ENCODE measurements at places on chromosomes 5 and 9.

- no peak for DNase-seq
Observed at GRCh38 chr5:124583469-124584350, 162.7 kb downstream of the ZNF608 start.

- peak; percentile 52 for DNase-seq
Observed at GRCh38 chr5:122076669-122077365, 1.2 kb downstream of the LOX start.

- no peak for DNase-seq
Observed at GRCh38 chr9:124969401-124969800, 28.5 kb upstream of the GOLGA1 start.

- DNase-seq, result no peak
Observed at GRCh38 chr5:168681556-168682183, 102.5 kb upstream of the PANK3 start.

GRCh38 chr5:142399891-142400290, 75.1 kb upstream of the SPRY4 start:
- DNase-seq, result no peak

- DNase-seq, result no peak
Observed at GRCh38 chr5:139764886-139765408, 30.7 kb upstream of the PSD2 start.

- no peak for DNase-seq
Observed at GRCh38 chr9:112081918-112082729, 93.0 kb downstream of the SUSD1 start.

DNA sequence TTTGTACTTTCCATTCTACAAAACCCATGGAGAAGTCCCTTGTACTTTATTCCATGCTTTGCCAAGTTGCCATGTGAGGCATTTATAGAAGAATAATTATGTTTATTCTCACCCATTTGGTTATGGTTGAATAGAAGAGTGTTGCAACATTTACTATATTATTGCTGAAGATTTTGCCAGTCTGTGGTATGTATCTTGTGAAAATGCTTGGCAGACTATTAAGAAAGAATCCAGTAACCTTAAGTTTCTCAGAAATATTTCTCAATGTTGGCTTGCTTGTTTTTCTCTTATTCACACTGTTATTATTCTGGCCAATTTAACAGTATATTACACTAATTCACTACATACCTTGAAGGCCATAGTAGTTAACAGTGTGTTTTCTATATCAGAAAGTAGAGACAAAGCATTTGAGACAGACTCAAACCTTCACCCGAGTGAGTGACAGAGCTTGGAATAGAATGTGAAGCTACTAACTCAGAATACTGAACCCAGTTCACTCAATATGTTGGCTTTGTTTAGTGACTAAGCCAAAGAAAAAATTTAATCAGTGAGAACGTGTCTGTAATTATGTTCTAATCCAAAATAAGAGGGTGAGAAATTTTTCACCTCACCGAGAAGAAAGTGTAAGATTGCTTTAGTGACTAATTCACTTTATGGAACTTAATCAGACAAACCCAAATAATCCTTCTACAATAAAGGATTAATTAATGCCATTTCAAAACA, 184.4 kb downstream of the CWC27 start:
- DNase-seq, result no peak

DNA sequence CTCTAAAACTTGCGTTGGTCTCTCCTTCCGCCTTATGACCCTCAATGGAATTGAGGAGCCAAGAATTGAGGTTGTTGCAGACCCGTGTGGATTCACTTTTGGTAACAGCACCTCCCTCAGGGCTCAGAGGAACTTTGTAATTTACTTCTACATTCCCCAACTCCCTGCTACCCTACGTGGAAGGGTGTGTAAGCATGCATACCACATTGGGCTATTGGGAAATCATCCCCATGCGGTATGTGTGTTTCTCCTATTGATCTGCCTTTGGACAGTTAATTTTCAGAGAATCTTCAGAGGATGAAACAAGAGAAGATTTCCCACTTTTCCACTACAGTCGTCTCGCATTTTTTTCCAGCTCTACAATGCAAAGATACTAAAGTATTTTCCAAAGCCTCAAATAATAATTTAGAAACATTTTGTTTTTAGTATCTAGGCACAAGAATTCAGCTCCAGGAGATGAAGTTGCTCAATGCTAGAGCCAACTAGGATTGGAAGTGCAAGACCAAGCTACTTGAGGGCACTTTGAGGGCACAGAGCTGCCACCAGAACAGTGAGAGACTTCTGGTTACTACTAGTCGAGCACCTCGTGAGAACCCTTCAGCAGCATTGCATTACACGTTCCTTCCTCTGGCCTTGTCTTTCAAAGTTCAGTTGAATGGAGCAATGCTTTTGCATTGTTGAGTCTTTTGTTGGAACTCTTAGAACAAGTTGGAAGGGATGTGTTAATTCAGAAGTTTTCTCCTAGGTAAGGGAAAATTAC, 3.4 kb downstream of the C1QTNF3 start:
- no peak for DNase-seq

GRCh38 chr5:103428411-103428871, 134.1 kb downstream of the NUDT12 start:
- DNase-seq, result no peak

DNA sequence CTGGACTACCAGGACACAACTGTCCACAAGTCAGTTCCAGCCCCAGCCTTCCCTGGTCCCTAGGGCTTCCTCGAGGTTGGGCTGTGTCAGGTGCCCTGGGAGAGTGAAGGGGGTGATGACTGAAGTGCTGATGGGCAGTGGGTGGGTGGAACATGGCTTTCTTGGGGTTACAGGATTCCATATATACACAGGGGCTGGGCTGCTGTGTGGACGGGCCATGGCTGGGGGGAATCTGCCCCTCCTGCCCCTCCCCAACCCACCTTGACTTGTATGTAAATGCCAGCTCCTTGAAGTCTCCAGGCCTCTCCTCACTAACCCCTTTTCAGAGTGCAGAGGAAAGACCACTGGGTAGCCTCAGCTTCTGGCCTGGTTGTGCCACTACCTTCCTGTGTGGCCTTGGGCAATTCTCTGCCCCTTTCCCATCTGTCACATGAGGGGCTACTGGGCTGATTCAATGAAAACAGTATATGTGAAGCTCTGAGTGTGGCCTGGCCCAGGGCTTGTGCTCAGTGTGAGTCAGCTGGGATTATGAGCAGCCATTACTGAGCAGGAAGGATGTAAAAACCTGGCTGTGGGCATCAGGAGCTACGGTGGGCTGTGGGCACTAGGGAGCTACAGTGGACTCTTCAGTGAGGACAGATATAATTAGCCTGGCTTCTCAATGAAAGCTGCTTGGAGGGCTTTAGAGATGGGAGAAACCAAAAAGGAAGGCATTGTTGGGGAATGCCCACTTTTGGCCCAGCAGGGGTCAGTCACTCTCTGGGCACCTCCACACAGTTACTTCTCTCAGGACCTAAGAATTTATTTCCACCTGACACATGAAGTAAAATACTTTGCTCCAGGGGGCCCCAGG, 23.3 kb downstream of the PITX1 start:
- DNase-seq, result no peak

DNA sequence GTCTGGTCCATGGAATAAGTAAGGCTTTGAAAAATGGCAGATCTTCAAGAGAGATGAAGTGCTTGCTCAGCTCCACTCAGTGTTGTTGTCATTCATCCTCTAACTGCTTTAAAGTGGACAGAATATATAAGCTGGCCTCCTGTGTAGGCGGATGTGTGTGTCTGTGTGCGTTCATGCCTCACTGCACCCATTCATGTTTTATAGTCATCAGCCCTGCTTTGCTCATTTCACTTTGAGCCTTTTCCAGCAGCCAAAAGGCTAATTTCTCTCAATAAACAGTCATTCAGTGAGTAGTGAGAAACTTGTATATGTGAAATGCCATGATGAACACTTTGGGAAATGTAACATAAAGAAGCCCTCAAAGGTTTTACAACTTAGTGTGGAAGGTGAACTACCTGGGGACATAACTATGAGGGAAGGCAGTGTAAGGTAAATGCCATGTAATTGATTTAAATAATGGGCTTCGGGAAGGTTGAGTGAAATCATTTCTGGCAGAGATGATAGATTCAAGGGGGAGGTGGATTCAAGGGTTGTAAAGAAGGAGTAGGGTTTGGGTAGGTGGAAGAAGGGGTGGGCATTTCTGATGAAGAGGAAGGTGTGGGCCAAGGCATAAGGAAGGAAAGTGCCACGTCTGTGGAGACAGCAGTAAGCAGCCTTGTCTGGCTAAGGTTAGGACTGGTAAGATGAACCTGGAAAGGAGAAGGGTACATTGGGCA, 15.7 kb downstream of the TTC23L start:
- DNase-seq, result no peak

DNA sequence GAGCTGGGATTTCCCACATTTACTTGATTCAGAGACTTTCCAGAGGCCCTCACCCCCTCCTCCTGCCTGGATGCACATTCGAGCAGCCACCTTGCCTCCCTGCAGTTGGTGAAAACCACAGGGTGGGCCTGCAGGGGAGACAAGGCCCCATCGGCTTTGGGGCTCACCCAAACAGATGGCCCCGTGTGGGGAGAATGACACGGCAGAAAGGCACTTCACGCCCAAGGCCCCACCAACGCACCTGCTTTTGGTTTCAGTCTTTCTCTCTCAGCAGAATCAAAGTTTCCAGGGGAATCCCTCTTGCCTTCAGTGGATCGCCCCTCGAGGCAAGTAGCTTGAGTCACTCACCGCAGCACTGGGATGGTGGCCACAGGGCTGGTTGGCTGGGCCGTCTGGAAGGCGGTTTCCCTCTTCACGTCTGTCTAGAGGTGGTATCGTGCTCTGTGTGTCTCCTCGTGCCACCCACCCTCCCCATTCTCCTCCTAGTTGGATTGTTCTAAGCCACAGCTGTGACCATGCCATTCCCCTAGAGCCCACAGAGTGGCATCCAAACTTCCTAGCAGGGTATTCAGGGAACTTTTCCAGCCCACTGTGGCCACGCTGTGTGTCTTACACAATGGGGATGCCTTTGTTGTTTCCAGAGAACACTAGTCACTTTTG, 31.8 kb downstream of the SEC61B start:
- no peak for DNase-seq

DNA sequence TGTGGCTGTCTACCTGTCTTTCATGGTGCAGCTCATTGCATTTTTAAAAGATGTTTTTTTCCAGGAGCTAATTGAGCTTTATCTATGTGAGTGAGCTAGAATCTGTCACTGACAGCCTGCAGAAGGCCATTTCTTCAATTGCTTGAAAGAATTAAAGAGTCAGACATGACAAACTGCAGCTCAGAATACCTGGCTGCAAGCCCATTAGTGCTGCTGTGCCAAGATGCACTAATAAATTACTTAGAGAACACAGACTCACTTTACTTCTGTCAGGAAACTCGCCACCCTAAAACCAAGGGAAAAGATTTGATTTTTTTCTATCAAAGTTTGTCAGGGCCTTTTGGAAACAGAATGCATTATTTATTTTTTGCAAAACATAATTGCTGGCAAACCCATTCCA, 368.3 kb downstream of the CAAP1 start:
- no peak for DNase-seq

- DNase-seq, result no peak
Observed at GRCh38 chr9:88313364-88314220, 74.7 kb upstream of the SPIN1 start.

- DNase-seq, result no peak
Observed at GRCh38 chr5:85096421-85096820, 711.7 kb upstream of the EDIL3 start.

- no peak for DNase-seq
Observed at GRCh38 chr9:124503713-124504529, 3.3 kb downstream of the NR5A1 start.

DNA sequence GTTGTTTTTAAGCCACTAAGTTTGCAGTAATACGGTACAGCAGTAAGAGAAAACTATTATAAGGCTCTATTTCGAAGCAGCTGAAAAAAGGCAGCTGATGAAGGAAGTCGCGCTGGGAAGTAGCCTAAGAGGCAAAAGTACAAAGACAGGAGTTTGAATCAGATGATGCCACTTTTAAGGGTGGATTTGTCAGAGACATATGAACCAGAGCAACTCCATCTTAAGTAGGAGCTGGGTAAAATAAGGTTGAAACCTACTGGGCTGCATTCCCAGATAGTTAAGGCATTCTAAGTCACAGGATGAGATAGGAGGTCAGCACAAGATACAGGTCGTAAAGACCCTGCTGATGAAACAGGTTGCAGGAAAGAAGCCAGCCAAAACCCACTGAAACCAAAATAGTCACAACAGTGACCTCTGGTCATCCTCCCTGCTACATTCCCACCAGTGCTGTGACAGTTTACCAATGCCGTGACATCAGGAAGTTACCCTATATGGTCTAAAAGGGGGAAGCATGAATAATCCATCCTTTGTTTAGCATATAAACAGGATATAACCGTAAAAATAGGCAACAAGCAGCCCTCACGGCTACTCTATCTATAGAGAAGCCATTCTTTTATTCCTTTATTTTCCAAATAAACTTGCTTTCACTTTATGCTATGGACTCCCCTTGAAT, 91.8 kb upstream of the PRSS3 start:
- no peak for DNase-seq

GRCh38 chr5:139653616-139654015, 5.5 kb downstream of the CXXC5 start:
- DNase-seq, result no peak

DNA sequence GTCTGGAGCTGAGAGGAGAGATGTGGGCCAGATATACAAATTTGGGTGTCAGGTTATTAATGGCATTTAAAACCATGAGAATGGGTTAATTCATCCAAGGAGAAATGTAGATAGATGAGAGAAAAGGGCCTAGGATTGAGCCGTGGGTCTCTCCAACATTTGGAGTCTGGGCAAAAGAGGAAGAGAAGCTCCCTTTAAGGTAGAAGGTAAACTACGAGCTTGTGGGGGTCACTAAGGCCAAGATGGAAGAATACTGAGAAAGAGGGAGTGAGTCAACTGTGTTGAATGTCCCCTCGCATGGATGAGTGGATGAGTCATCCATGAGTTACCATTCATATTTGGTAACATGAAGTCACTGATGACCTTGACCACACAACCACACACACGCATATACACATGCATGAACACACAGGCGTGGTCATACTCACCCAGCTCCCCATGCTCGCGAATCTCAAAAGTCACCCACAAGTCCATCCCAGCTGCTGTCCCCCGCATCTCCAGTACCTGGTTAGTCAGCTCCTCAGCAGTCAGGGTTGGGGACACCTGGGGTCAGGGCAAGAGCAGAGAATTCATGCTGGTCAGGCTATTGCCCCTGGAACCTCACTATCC, 6.8 kb upstream of the FCHSD1 start:
- DNase-seq, result peak; percentile 56

GRCh38 chr5:146238973-146239372, 35.6 kb downstream of the RBM27 start:
- DNase-seq, result no peak

- no peak for DNase-seq
Observed at GRCh38 chr5:98816582-98817222, 43.2 kb downstream of the RGMB start.

- no peak for DNase-seq
Observed at GRCh38 chr5:117461403-117461802, 886.8 kb upstream of the SEMA6A start.
